ENCODE measurements at places on chromosomes 2 and 18.

GRCh38 chr18:27206411-27206810 lies 21.3 kb upstream of the CHST9 start:
- DNase-seq, result no peak

DNA sequence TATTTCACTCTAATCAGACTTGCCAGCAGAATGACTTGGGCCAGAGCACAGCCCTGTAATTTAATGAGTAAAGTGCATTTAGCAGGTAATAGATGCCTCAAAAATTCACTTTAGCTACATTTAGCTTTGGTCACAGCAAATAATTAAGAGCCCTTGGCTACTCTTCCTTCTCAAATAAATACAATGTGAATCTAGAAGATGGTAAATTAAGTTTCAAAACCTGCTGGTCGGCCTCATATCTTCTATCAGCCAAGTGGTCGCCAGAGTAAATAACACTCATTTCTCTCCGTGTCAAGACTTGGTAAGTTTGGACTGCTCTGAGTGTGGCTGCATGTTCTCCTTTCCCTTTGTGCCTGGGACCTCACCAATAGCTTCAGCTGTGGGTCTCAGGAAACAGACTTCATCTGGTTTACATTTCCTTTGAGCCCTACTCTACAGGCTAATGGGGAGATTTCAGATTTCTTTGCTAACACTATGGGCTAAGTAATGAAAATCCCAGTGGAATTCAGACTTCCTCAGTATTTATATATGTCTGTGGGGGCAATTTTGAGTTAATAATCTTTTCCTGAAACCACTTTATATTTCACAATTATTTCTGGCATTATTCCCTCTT lies 375.8 kb downstream of the RBM43 start:
- no peak for DNase-seq

- no peak for DNase-seq
Measured at GRCh38 chr2:237199082-237199481, 113.4 kb downstream of the COPS8 start.

DNA sequence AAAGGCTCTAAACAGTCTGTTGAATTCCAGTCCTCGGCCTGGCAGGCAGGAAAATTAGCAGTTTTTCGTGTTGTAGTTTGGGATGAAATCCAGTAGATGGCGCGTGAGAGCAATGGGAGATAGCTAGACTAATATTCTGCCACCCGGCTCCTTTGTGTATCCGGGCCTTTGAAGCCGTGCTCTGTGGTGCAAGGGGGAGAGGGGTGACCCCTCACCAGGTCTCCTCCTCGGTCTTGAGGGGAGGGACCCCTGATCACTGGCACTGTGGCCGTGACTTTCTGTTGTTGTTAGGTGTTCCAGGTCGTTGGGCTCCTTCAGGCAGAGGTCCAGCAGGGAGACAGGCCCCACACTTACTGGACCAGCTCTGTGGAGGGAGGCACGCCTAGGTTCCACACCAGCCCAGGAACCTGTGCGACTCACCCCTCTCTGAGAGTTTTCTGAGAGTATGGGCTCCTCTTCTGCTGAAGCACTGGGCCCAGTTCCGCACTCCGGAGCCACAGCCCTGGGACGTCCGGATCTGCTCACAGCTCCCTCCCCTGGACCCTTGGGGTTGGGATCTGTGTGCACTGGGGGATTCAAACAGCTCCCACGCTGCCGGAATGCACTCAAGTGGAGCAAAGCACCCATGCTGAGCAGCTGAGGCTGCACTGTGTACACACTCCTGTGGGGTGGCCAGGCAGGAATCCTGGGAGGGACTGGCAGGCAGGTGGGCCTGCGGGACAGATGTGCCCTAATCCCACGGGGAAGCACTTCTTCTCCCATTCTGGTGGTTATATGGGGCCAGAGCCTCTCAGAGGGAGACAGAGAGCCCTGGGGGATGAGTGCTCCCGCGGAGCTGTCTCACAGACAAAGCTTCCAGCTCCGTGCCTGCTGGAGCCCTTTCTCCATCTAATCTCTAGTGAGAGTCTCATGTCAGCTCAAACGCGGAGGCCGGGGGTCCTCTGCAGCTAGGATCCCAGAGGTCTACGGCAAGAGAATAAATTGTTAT lies 8.8 kb downstream of the GKN2 start:
- peak; percentile 7 for DNase-seq

DNA sequence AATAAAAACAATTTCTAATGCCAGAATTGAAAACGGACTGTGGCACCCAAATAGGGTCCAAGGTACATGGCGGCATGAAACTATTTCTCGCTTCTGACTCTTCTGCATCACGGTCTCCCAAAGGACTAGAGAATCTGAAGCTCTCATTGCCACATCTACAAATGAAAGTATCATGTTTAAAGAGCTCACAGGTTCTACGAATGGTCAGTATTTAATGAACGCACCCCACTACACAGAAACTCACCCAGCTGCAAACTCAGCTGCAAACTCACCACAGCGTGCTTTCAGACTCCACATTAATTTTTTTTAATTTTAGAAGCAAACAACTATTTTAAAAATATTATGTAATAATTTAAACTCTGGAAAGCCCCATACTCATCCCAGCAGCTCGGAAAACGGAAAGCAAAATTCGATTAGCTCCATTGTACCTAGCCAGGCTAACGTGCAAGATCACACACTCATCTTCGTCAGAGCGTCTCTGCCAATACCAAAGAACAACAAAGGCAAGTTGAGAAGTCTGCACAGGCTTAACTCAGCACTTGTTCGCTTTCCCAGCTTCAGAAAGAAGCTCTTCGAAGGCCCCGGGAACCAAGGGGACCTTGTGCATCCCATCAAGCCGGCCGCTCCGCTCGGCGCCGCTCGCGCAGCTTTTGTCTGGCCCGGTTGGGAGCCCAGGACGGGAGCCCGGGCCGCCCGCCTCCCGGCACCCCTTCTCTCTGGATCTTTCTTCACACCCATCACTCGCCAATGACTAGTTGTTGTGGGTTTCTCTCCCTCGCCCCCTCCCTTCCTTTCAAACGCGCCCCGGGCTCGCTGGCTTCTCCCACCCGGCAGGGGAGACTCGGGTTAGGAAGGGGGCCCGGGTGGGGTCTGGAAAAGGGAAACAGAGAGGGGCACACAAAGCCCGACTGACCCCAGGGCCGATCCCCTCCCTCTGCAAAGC lies 785 bp downstream of the CLASP1 start:
- DNase-seq, result peak; percentile 31

DNA sequence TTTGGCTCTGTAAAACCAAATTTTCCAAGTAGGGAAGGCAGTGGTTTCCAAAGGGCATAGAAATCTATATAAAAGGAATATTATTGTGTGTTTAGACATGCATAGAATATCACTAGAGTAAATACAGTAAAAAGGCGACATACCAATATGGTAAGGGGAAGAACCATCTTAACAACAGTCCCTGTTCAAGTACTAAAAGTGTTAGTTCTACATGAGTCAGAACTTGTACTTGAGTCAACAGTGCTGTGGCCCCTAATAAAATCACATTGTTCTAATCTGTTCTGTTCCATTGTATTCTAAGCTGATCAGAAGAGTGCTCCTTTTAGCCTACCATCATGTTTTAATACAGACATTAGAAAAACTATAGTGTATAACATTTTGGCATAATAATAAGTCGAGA lies 36.1 kb upstream of the TNFRSF11A start:
- no peak for DNase-seq

- no peak for DNase-seq
Measured at GRCh38 chr2:31426096-31426495, 11.6 kb upstream of the XDH start.

DNA sequence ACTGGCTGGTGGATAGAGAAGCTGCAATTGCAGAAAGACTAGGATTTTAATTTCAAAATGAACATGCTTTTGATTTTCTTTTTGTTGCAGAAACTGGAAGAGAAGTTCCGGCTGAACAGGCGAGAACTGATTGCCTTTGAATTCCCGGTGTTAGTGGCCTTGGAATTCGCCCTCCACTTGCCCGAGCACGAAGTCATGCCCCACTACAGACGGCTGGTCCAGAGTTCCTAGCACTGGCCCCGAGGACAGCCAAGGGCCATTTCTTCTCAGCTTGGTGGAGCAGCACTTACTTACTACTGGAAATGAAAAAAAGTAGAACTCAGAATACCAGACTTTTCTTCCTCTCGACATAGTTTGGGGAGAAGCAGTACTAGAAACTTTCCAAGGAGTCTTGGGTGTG lies 121.9 kb downstream of the CABLES1 start:
- DNase-seq, result no peak

- no peak for DNase-seq
Measured at GRCh38 chr2:26237868-26238267, 6.6 kb downstream of the HADHA start.

- DNase-seq, result no peak
Measured at GRCh38 chr2:84884449-84884848, 3.6 kb upstream of the TRABD2A start.

DNA sequence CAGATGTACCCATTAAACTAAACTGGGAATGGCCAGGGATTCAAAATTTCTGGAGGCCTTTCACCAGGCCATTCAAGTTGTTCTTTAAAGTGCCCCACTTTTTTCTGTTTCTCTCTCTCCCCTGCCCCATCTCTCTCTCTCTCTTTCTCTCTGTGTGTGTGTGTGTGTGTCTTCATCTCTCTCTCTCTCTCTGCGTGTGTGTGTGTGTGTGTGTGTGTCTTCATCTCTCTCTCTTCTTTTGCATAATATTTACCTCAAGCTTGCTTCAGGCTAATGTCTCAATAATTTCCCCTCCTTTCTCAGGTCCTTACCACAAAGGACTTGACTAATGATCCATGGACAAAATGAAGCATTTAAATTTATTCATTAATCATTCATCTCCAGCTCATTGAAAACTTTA lies 164.2 kb upstream of the KLHL14 start:
- DNase-seq, result no peak

DNA sequence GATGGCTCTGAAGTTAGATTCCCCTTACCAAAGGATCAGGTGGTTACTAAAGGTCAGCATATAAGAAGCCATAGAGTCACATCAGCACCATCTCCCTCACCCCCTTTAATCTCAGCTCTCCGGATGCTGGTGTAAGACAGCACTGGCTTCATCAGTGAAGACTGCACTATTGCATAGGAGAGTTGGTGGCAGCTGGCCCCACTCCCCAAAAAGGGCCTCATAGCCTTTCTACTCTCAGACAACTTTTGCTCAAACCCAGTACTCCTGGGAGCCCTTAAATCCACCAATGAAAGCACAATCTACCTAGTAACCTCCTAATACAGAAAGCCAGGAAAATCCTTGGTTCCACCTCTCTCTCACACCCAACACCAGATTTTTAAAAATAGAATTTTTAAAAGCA lies 6.9 kb upstream of the DIPK1C start:
- DNase-seq, result no peak

DNA sequence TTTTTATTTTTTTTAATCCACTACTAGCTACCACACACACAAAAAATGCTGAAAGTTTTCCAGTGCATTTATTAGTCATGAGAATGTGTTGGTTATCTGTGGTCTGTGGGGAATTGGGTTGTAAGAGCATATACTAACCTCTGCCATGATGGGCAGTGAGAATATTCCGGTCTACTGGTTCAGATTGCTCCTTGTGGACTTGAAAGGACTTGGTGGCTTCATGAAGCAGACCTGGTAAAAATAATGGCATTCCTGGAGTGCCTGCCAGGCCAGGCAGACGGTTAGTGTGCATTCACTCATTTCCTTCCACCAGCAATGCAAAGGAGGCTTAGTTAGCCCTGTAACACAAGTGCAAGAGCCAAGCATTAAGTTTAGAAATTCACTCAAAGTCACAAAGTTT lies 150.8 kb downstream of the THSD7B start:
- DNase-seq, result no peak

DNA sequence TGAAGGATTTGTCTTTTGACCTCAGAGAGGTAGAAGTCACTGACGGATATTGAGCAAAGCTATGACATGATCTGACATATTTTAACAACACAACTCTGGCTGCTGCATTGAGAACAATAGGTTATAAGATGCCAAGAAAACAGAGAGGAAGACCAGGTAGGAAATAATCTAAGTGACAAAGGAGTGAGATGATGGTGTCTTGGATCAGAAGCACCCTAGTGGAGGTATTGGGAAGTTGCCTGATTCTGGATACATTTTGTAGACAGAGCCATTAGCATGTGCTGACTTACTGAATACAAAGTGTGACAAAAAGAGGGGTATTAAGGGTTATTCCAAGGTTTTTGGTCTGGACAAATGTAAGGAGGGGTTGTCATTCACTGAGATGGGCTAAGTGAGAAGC lies 1438.1 kb downstream of the DPP10 start:
- no peak for DNase-seq

DNA sequence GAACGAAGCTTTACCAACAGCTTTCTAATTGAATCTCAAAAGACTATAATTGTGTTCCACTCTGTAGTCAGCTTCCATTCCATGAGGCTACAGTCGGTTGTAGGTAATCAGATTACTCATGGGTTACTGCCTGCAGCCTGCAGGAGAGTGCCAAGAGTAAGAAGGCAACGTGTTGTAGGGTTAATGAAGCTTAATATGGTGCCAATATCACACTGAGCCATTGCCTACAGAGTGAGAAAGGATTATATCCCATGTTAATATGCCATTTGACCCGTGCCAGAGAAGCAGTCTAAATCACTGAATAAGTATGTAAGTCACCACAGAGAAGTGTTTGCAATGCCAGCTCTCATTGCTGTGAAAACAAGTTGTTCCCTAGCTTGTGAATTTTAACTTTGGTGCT lies 734.5 kb upstream of the ACVR2A start:
- DNase-seq, result no peak

GRCh38 chr18:10408131-10408530 lies 46.3 kb upstream of the APCDD1 start:
- no peak for DNase-seq

- no peak for DNase-seq
Measured at GRCh38 chr18:75805265-75805664, 377.8 kb upstream of the SMIM21 start.

- no peak for DNase-seq
Measured at GRCh38 chr2:27489118-27489497, 435 bp downstream of the IFT172 start.

GRCh38 chr2:178871536-178871935 lies 64.3 kb upstream of the TTN start:
- DNase-seq, result no peak

GRCh38 chr2:157840568-157841156 lies 35.5 kb downstream of the ACVR1 start:
- DNase-seq, result no peak

GRCh38 chr2:205129531-205129930 lies 552.8 kb upstream of the NRP2 start:
- DNase-seq, result no peak

- no peak for DNase-seq
Measured at GRCh38 chr2:195602687-195603086, 54.3 kb upstream of the SLC39A10 start.

Measured in T-cell (primary cell).